ENCODE measurements at places on chromosomes 4 and X.

DNA sequence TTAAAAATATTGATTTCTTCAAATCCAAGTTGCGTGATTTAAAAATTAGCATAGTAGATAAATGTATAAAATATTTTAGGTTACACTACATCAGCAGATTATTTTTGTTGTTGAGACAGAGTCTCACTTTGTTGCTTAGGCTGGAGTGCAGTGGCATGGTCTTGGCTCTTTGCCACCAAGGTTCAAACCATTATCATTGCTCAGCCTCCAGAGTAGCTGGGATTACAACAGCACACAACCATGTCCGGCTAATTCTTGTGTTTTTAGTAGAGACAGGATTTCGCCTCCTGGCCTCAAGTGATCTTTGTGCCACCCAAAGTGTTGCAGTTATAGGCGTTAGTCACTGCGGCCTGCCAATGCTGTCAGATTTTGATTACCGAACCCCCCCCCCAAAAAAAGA, 1390.5 kb upstream of the TENM3 start:
- no peak for DNase-seq

DNA sequence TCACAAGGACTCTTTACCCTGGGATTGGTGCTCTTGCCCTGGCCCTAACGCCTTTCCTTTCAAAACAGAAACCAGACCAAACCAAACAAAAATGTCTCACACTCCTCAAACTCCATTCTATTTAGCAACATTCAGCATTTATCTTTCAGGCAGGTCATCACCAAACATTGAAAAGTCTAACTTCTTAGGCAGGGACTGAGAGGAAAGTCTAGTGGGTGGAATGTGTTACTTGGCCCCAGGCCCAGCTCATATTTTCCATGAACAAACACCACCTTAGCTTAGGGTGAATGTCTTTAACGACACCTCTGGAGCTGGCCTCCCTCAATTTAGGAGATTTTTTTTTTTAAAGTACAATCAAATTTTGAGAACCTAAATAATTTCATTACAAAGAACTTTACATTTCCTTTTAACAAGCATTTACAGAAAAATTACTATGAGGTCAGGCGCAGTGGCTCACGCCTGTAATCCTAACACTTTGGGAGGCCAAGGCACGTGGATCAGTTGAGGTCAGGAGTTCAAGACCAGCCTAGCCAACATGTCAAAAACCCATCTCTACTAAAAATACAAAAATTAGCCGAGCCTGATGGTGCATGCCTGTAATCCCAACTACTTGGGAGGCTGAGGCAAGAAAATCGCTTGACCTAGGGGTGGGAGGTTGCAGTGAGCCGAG, 10.2 kb upstream of the N4BP2 start:
- peak; percentile 24 for DNase-seq

- DNase-seq, result no peak
These were observed 1.4 kb downstream of the AR start for GRCh38 chrX:67545036-67545821.

DNA sequence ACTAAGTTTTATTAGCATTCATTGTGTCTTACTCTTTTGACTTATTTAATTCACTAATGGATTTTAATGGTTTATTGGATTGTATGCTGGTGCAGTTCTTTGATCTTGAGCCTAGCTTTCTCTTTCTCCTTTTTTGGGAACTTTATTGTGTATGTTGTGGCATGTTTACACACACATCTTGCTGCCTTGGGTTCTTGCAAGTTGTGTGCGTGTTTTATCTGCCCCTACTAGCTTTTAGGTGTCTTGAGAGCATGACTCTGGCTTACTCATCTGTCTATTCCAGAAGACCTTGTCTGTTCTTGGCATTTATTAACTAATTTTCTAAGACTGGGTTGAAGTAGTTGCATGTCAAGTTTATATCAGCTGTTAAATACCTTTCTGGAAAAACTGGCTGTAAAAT, 2.7 kb downstream of the TMEM165 start:
- DNase-seq, result no peak

DNA sequence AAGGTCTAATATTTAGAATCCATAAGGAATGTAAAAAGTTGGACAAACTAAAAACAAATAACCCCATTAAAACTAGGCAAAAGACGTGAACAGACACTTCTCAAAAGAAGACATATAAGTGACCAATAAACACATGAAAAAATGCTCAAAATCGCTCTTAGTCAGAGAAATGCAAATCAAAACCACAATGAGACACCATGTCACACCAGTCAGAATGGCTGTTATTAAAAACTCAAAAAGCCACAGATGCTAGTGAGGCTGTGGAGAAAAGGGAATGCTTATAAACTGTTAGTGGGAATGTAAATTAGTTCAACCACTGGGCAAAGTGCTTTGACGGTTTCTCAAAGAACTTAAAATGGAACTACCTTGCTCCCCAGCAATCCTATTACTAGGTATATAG, 674.3 kb upstream of the MAGEB2 start:
- no peak for DNase-seq

GRCh38 chr4:37476691-37477090, 209.5 kb downstream of the RELL1 start:
- no peak for DNase-seq

DNA sequence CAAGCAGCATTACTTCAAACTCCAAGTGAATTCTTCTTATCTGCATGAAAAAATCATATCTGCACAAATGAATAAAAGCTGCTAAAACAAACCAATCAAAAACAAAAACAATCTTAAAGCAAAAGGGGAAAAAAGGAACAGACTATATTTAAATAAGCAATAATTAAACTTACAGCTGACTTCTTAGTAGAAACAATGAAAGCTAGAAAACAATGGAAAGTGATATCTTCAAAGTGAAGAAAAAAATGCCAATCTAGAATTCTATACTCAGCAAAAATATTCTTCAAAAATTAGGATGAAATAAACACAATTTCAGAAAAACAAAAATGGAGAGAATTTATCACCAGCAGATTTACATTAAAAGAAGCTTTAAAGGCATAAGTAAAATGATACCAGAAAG, 20.0 kb downstream of the STBD1 start:
- no peak for DNase-seq

DNA sequence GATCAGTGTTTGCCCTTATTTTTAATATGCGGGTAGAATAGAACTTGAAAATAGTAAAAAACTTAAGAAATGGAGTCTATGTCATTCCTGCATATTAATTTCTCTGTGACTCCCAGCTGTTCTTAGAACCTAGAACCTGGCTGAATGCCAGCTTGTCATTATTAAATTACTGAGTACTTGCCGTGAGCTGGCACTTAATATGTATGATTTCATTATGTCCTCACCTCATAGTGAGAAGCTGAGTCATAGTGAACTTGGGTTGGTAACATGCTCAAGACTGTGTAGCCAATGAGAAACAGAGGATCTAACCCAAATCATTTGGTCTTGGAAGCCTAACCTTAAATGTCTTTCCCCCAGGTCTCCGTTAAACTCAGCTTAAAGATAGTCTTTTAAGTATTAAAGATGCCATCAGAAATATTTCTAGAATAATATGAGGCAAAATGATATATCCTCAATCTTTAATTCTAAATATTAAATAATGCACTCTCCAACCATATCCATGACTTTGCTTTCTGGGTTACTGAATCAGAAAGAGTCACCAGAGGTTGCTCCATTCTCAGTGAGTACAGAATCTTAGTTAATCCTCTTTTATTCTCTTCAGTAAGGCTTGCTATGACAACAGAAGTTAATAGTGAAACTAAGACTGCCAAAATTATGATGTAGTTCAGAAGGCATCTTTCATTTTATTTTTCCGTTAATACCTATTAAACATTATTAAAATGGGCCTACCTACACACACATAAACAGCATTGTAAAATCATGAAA, 58.6 kb upstream of the TLL1 start:
- no peak for DNase-seq

Measured in activated naive CD4-positive, alpha-beta T cell treated with anti-CD3 and anti-CD28 coated beads, Interleukin-2, amount 50 U/mL, for 72 hours (primary cell).